ENCODE measurements at places on chromosomes 4 and X.

- no peak for DNase-seq
These were observed 20.4 kb upstream of the MAPK10 start for GRCh38 chr4:86380181-86380724.

DNA sequence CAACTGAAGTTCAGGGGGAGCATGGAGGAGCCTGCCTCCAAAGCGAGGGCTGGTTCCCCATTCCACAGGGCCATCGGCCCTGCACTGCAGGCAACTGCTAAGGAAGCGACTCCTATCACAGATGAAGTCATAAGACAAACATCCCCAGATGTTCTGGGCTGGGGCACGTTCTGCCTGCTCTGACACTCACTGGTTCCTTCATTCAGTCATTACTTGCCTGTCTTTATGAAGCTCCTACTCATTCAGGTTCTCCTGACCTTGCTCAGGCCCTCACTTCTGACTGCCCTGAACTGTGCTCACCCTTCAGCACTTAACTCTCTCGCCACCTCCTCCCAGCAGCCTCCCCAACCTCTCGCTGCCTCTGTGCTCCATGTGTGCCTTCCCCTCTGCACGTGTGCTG is 2.5 kb upstream of the SLC2A9 start:
- DNase-seq: no peak

DNA sequence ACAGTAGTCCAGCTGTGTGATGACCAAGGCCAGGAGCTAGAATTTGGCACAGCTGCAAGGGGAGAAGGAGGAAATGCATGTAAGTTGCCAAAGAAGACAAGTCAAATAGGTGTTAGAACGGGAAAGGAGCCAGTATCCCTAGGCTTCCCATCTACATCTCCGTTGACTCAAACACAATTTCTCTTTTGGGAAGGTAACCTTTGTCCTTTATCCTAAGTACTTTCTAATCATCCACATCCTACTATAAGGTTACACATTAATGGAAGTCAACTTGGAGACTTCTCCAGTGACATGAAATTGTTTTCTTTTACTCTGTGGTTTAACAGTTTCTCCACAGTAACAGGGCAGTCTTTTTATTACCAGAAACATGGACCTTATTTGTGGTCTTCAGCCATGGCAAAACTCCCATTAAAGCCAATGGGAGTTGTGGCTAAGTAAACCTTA is 620.0 kb downstream of the ANKRD50 start:
- DNase-seq: no peak

DNA sequence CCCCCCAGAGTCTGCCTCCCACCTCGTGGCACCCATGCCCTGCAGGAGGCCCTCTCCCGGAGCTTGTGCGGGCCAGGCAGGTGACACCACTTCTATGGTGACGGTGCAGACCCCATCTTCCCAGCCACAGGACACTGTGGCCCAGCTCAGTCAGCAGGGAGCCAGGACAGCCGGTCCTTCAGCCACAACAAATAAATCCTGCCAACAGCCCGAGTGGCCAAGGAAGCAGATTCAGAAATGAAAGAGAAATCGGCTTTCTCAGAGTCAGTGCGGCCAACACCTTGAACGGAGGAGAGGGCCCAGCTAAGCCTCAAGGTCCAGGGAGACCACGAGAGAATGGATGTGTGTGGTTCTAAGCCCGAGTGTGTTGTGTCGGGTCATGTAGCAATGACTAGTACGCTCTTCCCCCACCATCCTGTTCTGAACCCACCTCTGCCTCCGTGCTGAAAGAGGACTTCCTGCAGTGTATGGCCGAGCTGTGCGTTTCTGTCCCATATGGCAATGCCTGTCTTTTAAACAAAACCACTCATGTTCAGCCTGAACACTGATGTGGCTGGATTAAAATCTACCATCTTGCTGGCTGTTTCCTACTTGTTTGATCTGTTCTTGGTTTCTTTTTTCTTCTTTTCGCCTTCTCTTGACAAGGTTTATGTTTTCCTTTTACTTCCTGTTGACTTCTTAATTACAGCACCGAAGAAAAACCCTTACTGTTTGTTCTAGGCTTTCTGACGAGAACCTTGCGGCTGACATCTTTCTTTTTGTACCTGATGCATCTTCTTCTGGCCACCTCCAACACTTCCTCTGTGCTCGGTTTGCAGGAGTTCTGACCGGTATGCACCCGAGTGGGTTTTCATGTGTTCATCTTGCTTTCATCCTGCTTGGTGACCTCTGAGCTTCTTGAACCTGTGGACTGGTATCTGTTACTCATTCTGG is 53.1 kb downstream of the GAK start:
- DNase-seq: no peak

DNA sequence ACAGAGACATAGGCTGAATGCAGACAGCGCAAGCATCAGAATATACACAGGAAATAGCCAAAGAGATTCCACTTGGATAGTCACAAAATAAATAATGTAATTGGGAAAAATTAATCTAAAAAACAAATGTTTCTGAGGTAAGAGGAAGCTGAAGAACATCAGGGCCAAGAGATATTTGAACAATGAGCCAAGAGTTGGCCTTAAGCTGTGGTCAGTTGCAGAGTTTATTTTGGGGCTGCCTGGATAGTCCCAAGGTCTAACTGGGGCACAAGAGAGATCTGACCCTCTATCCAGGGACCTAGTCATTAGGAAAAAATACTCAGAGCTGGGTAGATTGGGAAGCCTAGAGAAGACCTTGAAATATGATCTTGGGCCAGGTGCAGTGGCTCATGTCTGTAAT is 31.3 kb upstream of the FGF16 start:
- DNase-seq: no peak

DNA sequence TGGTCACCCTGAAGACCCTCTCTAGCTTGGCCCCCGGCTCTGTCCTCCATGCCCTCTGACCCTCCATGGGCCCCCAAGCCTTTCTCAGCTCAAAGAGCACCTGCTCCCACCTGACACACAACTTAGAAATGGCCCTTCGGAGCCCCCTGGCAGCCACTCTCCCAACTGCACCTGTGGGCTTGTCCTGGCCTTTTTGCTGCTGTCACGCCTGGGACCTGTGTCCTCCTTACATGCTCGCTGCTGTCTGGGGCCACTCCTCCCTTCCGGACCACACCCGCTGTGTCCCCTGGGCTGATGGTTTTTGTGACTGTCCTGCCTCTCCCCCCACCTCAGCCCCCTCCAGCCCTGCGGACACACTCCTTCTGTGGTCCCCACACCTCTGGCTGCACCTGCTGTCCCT is 106.2 kb upstream of the AFAP1 start:
- no peak for DNase-seq

GRCh38 chr4:2470791-2471190 is 1.9 kb downstream of the RNF4 start:
- DNase-seq: no peak

GRCh38 chr4:109016200-109016599 is 253.3 kb upstream of the ETNPPL start:
- no peak for DNase-seq

DNA sequence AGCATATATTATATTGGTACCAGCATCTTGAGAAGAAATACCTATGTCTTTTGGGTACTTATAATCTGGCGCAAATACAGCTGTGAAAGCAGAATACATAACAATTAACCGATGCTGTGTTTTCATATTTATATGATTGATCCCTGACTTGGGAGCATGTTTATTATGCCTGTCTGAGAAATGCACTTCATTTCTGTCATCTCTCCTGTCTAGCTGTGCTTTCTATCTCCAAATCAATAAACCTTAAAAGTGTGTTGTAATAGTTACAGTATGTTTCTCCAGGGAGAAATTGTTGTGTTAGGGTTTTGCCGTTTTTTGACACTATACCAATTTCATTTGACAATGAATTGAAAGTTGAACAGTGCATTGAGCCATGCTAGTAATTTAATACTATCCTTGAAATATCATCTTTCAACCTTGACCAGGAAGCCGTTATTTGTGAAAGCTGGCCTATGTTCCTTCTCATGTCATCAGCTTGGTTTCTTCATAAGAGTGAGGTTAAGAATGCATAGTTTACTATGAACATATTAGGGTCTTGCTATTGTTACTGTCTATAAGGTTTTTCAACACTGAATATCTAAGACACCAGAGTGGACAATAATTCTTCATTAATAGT is 206.2 kb upstream of the PCDH18 start:
- DNase-seq: peak; percentile 42

GRCh38 chr4:7761720-7762119 is 177.9 kb downstream of the AFAP1 start:
- peak; percentile 71 for DNase-seq

- peak; percentile 87 for DNase-seq
These were observed 63.2 kb downstream of the ANAPC10 start for GRCh38 chr4:145034727-145035211.

DNA sequence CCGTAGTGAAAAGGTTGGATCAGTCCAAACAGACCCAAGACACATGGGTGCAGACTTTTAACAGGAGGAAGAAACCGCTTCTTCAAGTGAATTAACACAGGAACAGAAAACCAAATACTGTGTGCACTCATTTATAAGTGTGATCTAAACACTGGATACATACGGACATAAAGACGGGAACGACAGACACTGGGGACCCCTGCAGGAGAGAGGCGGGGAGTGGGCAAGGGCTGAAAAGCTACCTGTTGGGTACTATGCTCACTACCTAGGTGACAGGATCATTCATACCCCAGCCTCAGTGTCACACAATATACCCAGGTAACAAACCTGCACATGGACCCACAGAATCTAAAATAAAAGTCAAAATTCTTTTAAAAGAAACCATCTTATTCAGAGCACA is 326.0 kb upstream of the NOCT start:
- no peak for DNase-seq

DNA sequence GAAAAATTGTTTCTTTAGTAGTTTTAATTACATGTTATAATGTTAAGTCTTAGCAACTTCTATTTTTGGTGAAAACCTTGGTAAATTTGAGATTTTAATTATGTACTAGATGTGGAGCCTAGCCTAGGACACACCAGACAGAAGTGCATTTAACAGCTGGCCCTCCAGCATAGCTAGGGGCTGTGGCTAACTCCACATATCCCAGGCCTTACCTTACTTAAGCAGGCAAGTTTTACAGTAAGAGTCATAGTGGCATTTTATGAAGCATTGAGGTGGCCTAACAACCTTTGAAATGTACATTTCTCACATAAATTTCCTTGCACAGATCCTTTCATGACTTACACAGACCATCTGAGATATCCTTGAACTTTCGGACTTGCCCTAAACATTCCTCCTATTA is 71.6 kb upstream of the C4orf54 start:
- DNase-seq: no peak

DNA sequence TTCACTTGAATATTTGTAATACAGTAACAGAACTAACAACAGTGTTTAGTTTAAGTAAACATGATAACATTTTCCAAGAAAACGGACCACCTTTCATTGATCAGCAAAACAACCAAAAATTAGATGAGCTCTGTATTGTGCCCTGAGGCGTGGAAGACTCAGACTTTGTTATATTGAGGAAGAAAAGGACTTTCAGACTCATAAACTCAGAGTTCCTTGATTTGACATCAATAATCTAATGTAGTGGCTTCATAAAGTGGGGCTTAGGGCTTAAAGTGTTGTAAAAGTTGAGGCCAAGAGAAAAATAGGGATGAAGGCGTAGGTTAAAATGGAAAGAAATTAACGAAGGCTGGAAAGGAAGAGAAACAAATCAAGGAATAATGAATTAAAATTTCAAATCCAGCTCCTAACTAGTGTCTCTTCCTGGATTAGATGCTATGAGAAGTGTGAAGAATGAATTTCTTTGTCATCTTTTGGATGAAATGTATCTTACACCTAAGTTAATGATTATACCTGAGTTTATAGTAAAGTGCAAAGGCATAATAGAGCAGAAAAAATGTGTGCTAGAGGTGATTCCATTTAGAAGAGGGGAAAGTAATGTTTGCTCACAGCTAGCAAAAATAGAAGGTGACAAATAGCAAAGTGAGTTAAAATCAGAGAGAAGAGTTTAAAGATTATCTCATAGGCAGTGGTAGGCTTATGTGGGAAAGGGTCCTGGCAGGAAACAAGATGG is 19.8 kb upstream of the GLRA2 start:
- no peak for DNase-seq

DNA sequence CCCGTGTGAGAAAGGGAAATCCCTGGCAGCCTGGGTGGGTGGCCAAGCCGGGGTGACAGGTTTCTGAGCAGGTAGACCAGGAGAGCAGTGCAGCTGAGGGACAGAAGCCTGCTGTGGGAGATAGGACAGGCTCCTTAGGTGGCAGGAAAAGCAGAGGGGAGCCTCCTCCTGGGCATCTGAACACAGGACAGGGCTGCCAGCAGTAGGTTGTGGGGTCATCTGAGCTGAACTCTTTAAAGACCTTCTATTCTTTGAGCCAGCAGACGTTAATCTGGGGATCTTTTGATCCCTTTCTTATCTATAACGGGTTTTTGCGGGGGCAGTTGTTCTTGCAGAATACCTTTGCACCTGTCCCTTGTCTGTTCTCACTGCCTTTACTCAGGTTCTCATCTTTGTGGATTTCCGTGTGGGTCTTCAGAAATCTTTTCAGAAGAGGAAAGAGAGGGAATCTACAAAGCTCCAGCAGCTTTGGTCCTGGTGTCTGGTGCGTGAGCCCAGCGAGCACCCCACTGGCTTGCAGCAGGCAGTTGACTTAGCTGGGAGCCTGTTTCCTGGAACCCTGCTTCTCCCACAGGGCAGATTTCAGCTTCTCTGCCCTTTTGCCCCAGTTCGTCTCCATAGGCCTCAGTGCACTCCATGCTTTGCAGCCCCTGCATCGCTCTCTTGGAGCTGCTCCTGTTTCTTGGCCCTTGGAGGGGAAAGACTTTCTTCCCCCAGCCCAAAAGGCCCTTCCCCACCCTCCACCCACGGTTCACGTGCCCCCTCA is 35.8 kb upstream of the TADA2B start:
- DNase-seq: no peak

GRCh38 chr4:37876156-37876555 is 14.7 kb upstream of the TBC1D1 start:
- DNase-seq: peak; percentile 36

DNA sequence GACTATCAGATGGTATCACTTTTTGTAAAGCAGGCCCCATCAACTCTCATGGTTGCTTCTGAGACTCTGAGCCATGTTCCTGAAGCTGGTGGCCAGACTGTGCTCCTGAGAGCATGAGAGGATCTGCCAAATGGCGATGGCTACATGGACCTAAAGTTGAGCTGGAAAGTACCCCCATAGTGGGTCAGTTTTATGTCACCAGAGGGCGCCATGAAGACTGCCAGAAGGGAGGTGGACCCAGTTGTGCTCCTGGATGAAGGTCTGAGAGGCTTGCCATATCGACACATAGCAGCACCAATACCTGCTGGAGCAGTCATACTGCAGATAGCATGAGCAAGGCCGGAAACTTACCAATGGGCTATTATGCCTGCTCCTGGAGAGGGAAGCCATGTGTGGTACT is 105.7 kb downstream of the SLITRK2 start:
- DNase-seq: no peak

DNA sequence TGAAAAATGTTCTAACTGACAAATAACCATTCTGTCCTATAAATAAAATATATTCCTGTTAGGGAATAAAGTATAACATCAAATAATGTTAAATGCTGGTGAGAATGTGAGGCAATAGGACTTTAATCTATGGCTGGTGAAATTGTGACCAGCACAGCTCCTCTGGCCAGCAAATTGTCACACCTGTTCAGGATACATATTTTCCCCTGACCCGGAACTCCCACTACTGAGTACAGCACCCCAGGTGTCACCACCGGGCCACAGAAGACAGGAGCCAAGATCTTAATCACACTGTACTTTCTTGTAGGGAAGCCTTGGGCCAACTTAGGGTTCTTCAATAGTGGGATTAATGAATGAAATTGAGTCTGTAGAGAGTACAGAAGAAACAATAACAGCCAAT is 33.2 kb downstream of the C4orf33 start:
- no peak for DNase-seq
